ENCODE measurements at places on chromosomes 6 and 20.

DNA sequence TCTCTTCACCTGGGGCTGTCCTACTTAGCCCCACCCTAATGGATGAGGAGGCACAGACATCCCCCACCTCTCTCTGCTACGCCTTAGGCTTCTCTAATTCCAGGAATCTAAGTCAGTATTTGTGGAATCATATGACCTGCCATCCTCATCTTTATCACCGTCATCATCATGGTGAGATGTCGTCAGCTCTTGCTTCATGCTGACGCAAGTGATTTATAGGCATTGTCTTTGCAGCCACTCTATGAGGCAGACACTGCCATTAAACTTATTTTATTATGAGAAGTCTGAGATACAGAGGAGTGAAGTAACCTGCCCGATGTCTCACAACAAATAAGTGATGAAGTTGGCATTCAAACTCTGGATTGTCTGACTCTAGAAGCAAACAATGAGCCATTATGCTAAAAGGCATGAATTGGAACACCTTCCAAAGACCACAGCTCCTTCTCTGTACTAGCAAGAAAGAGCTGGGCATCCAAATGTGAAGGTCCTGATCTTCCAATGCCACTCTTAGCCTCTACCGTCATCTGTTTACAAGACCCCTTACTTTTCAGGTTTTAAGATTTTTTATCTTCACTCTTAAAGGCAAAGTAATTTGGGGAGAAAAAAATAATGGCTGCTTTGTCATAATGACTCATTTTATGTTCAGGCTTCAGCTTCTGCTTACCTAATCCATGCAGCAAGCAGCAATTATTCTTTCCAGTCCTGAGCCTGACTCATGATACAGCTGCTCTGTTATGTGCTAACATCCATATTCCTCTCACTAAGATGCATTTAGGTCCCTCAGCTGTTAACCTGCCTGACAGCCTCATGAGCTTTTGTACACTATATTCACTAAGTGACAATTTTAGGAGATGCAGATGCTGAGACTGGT, 113.7 kb upstream of the BCLAF1 start:
- peak; percentile 89 for DNase-seq

- no peak for DNase-seq
Measured at GRCh38 chr20:58765780-58766179, 73.2 kb downstream of the NPEPL1 start.

- no peak for DNase-seq
Measured at GRCh38 chr6:93621442-93621841, 202.1 kb upstream of the EPHA7 start.

- DNase-seq = no peak
Measured at GRCh38 chr6:107495196-107495643, 5.3 kb downstream of the SOBP start.

GRCh38 chr6:98932381-98932780, 15.4 kb downstream of the FBXL4 start:
- no peak for DNase-seq

GRCh38 chr6:138896104-138896756, 91.8 kb downstream of the REPS1 start:
- no peak for DNase-seq

GRCh38 chr6:20572288-20572687, 38.0 kb downstream of the CDKAL1 start:
- no peak for DNase-seq

GRCh38 chr20:45049904-45050471, 50.9 kb downstream of the KCNS1 start:
- DNase-seq = no peak

DNA sequence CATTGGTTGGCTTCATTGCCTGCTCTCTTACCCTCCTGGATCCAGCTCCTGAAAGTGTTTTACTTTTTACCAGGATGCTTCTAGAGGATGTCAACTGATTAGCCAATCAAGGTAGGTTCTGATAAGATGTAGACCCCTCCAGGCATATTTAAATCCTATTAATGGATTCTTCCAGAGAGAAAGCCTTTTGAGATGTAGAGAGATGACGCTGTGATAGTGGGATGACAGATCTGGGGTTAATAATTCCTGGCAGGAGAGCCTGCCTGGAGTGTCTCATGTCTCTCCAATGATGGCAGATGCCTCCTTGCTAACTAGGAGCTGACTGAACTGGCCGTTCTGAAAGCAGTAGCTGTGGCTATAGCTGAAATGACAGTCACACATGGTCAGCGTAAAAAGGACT, 116.9 kb upstream of the DTNBP1 start:
- DNase-seq = no peak

- no peak for DNase-seq
Measured at GRCh38 chr6:111098597-111098996, 11.3 kb downstream of the SLC16A10 start.

GRCh38 chr6:71468841-71469700, 180.5 kb downstream of the OGFRL1 start:
- peak; percentile 92 for DNase-seq

DNA sequence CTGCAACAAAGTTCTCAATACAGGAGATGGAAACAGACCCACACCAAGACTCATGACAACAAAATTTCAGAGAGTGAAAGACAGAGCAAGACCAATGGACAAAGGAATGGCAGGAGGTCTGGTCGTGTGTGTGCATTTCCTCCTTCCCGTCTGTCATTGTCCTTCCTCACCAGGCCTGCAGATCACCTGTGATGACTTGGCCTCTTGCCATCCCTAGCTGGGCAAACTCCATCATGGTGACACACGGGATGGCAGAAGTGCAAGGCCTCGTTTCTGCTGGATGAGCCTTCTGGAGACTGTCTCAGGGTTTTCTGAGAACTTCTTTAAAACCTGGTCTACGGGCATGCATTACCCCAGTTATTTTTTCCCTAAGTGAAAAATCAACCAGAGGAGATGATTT, 49.2 kb downstream of the RPP21 start:
- no peak for DNase-seq

- DNase-seq = no peak
Measured at GRCh38 chr6:155448668-155449449, 6.8 kb downstream of the NOX3 start.

- DNase-seq = no peak
Measured at GRCh38 chr6:56716229-56716628, 73.5 kb upstream of the DST start.

- DNase-seq = no peak
Measured at GRCh38 chr6:32092760-32093497, 16.2 kb downstream of the TNXB start.

Data from NCI-H226 (cell line).